Stimulated activated CD4-positive, alpha-beta T cell treated with anti-CD3 and anti-CD28 coated beads, Interleukin-1b, Interleukin-23, amount 100 ng/mL, for 4 hours (primary cell): ENCODE measurements at places on chromosomes 4 and X.

DNA sequence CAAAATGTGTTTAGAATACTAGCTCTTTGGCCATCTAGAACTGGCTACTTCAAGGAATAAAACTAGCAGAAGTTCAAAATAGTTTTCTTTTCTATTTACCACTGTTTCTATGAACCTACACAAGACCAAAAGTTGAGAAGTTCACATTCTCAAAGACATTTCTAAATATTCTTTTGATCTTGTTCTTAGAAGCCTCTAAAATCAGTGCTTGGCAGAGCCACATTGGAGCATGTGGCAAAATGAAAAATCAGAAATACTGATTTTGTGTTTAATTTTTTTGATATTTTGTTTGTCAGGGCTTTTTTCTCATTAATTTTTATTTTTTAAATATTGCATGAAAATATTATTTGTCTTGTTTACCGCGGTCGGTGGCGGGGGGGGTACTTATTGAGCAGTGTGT, 853.8 kb upstream of the INTU start:
- DNase-seq, result no peak

DNA sequence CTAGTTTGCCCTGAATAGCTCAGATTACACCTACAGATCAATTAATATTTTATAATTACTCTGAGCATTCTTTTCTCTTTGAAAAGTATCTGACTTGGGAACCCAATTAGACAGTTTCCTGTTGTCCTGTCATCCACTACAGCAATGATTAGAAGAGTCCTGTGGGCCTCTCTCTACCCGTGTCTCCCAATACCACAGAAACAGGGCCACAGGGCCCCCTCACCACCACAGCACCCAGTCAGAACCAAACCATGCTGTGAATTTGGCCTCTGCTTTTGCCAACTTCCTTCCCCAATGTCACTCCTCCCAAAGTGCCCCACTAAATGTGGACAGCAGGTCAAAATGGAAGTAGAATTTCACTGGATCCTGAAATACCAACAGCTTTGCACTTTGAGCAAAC, 10.3 kb downstream of the USP46 start:
- no peak for DNase-seq

GRCh38 chr4:165351359-165352130, 24.1 kb downstream of the MSMO1 start:
- DNase-seq, result no peak

- DNase-seq, result no peak
Measured at GRCh38 chrX:39740078-39740477, 357.7 kb downstream of the BCOR start.

GRCh38 chr4:130257271-130257670, 1161.3 kb downstream of the C4orf33 start:
- no peak for DNase-seq

DNA sequence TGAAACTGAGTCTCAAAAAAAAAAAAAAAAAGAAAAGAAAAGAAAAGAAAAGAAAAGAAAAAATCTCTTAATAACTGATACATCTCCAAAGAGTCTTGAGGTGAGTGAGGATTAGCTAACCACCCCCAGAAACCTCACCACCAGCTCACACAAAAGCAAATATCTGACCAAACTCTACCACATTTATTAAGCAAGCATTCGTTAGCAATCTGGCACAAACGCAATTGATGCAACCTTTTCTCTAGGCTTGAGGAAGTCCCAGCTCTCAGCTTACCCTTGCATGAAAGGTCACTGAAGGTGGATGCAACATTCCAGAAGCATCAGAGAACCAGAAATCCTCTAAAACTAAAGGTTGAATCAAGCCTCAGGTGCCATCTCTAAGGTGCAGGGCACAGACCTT, 231.9 kb upstream of the BCOR start:
- no peak for DNase-seq

DNA sequence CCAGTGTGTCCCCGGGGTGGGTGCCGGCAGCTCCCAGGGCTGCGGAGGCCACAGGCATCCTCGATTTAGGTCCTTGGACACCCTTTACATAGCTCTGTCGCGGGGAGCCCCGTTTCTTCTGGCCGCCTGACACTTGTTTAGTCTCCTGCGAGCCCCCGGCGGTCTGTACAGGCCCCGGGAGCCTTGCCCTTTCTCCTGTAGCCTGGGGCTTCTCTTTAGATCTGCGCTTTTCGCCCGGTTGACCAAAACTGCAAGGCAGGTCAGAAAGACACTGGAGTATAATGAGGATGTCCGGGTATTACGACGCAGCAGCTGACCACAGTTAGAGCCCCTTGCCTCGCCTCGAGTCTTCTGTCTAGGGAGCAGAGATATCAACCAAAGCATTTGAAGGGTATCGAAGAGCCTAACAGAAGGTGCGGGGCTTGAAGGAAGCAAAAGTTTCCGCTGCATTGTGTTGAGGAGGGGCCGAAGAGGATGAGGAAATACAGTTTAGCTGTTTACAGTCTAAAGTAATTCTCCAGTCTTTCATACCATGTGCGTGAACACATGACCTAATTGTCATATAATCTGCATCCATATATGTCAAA, 479 bp downstream of the BRCC3 start:
- DNase-seq, result no peak

DNA sequence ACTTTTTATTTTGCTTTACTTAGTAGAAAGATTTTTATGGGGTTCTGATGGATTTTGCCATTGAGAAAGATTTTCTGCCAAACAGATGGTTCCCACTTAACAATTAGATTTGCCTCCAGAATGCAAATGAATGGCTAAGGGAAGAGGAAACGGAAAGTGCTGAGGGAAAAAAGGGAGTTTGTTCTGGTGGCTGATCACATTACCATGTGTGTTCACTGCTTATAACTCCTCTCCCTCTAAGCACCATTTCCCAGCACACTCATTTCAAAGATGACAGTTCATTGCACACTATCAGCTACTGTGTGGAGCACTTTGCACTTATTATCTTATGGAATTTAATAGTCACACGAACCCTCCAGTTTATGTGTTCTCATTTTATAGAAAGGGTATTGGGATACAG, 68.0 kb upstream of the GRID2 start:
- no peak for DNase-seq

GRCh38 chrX:41153448-41153847, 68.2 kb downstream of the USP9X start:
- DNase-seq, result no peak

DNA sequence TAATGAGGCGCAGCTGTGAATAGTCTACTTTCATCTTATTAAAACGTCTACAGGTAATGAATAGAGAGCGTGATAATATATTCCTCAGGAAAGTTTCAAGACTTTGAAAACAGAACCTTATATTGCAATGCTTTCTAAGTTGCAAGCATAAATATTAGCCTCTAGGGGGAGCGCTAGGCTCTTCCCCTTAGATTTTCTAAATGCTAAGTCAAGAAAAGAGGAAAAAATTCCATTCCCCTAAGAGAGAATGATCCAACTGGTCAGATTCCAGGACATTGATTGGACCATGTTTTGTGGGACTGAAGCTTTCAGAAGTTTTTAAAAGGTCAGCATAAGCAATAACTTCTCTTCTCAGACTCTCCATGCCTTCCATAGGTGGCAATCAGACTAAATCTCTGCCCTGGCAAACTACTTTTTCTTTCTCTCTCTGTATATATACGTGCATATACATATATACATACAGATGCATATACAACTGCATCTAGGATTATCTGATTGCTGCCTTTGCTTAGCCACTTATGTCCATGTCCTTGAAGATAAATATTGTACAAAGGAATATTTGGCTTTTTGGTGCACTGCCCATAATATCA, 492.9 kb downstream of the INPP4B start:
- no peak for DNase-seq

DNA sequence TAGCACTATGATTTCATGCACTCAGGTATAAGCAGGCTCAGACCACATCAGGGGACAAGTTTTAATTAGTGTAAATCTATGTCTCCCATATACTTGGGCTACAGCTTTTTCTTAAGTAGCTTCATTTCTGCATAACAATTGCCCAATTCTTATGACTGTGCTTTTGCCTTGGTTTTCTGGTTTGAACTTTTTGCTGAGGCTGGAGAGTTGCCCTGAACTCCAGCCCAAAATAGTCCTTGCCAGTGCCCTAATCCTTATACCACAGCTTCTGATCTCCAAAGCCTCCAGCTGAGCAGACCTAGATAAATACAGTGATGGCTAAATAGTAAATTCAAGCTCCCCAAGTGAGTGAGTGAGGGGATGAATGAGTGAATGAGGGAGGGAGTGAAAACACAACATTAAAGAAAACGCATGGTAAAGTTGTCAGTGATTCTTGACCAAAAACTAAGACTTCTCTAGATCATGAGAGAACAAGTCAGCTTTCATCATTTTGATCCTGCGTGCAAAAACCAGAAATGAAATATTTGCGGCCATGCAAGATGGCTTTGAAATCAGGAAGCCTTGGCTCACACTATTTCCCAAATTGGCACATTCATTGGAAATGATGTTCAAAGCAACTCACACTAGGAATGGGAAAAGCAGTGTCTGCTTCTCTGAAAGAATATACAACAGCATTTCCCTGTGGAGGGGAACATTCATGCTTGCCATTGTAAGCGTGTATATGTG, 437.1 kb upstream of the CTSO start:
- no peak for DNase-seq

- no peak for DNase-seq
Measured at GRCh38 chr4:137599734-137600133, 67.4 kb upstream of the PCDH18 start.

- no peak for DNase-seq
Measured at GRCh38 chr4:185772391-185773093, 39.5 kb downstream of the SORBS2 start.

DNA sequence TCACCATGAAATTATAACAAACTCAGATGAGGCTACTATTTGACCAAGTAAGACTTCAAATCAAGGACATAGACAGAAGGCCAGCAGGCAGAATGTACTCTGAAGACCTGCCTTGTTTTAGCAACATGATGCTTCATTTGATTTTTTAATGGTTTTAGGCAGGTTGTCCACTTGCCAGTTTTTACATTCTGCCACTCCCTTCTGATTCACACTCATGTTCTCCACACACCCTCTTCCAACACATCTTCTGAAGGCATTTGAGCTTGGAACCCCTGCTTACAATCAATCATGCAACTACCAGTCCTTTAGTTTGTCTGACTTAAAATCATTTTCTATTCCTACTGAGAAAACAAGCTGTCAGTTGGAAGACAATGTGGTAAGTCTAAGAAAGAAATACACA, 114.9 kb upstream of the SMIM31 start:
- no peak for DNase-seq

- DNase-seq, result no peak
Measured at GRCh38 chr4:152510349-152511147, 25.3 kb downstream of the FBXW7 start.

DNA sequence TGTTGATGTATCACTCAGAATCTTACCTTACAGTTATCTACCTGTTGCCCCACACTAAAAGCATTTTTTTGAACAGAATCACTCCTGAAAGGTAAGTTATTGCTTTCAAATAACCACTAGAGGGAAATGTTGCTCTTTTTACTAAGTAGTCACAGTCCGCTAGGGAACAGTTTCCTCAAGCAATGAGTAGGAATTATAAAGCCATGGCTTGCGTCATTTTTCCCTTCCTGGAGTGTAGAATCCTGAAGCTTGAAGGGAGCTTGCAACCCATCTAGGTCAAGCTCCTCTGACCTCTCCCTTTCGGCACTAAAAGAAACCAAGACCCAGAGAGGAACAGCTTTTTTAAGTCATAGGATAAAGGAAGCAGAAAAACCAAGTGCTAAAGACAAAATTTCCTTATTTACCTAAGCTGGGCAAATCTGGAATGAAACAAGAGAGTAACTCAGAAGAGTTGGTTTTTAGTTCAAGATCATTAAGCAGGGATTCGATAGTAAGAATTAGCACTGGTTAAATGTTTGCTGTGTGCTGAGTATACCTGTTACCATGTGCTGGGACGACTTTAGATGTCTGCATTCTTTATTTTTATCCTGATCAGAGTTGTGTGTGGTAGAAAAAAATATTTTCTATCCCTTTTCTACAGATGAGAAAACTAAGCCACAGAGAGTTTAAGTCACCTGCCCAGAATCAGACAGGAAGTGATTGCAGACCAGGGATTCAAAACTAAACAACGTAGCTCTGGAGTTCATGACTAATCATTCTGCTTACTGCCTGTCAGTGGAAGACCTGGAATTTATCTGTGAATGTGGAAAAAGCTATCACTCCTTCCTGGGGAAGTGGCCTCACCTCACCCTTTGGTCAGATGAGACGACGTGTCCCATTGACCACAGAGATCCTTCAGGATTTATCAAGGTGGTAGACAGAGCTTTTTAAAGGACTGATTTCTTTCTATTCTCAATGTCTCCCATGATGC, 631.5 kb downstream of the RAB28 start:
- no peak for DNase-seq

- no peak for DNase-seq
Measured at GRCh38 chr4:183342541-183343533, 20.6 kb upstream of the CLDN24 start.

GRCh38 chrX:126551725-126552312, 795 bp downstream of the DCAF12L1 start:
- DNase-seq, result no peak

GRCh38 chr4:150784305-150784704, 202.4 kb downstream of the MAB21L2 start:
- DNase-seq, result no peak

DNA sequence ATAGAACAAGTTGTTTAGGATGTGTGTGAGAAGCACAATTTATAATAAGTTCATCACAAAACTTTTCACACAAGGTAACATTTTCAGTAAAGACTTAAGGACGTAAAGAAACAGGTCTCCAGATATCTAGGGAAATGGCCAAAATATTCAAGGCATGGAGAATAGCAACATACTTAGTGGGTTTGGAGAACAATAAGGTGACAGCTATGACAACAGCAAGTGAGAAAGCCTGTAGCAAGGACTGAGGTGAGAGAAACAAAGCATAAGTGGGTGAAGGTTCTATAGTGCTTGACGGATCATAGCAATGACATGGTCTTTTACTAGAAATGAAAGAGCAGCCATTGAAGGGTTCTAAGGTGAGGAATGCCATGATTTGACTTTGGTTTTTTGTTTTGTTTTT, 1337.3 kb downstream of the PCDH18 start:
- DNase-seq, result no peak

DNA sequence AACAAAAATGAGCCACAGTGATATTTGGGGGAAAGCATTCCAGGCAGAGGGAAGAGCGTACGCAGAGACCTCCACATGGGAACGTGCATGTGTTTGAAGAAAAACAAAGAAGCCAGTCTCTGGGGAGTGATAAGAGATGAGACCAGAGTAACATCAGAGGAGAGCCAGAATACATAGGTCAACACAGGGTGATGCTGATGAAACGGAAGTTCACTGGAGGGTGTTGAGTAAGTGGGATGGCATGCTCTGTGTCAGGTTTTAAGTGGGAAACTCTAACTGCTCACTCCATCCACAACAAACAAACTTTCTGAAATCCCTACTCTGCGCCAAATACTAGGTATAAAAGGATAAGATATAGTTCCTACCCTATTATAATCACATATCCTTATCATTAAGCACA, 110.0 kb downstream of the ARHGAP6 start:
- DNase-seq, result no peak

DNA sequence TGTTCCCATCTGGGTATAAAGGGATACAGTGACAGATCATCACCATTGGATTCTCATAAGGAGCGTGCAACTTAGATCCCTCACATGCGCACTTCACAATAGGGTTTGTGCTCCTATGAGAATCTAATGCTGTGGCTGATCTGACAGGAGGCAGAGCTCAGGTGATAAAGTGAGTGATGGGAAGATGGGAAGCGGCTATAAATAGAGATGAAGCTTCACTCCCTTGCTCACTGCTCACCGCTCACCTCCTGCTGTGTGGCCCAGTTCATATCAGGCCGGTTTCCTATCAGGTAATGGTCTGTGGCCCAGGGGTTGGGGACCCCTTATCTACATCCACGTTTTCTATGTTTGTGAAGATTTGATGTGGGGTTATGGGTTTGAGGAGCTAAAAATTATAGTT, 43.7 kb downstream of the FAT4 start:
- no peak for DNase-seq
